ENCODE measurements at places on chromosomes 7 and 10.
A peak's percentile ranks its signal among the peaks of the same experiment; 100 is the strongest.

DNA sequence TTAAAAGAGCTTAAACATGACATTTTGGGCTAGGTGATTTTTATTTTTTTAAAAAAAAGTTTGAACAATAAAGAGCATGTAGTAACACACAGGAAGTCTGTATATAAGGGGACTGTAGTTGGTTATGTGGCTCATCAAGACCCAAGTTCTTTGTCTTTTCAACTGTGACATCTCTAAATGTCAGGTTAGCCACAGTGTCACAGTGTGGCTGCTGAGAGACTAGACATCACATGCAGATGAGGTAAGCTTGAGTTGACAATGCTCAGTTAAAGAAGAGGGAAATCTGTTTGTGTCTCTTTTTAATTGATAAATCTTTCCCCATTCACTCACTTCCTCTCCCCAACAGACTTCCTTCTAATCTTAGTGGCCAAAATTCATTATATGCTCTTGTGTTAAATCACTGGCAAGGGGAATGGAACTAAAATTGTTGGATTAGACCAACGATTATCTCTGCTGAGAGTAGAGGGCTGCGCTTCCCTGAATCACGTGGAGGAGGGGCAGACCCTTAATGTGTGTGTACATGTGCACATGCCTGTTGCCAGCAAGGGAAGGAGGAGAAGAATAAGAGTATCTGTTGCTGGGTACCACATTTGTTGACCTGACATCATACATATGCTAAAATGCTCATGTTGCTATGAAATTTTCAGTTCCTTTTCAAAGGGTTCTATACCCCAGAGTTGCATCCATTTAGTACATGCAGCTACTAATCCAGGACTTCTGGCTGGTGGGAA, 78.3 kb downstream of the MMRN2 start:
- no peak for DNase-seq

- no peak for DNase-seq
Measured at GRCh38 chr10:5360318-5360915, 4.3 kb upstream of the UCN3 start.

DNA sequence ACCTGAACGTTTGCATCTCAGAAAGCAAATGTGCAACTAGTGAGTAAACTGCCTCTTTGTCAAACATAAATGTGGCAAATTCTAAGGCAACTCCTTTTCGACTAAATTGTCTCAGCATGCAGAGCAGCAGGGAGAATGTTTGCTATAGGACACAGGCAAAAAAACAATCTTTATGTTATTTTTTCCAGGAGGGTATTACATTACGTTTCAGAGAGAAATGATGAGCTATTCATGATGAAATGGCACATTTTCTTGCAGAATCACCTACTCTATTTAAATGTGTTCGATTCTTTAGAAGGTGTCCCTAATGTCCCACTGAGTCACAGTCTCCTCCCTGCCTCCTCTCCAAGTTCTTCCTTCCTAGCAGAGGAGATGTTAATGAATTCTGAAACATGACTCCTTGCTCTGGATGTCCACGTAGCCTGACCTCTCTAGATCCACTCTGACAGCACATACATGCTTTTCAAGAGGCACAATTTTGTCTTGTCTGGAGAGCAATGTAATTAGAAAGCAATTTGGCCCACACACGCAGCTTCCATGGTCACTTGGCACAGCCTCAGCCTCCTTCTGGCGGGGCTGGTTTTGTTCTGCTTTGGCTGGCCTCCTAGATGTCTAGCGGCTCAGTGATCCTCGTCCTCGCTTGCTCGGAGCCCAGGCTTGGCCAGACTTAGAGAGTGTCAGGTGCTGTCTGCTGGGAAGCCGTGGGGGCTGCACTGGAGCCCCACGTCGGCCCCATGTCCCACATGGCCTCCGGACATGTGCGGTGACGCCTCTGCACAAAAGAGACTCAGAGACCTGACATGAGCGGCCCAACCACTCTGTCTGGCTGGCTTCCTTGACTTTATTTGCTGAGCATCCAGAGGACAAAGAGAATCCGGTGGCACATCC, 125.7 kb upstream of the ZNF438 start:
- DNase-seq: no peak

- no peak for DNase-seq
Measured at GRCh38 chr10:48324580-48324979, 18.1 kb downstream of the MAPK8 start.

- DNase-seq: no peak
Measured at GRCh38 chr10:77774940-77775391, 137.4 kb upstream of the KCNMA1 start.

DNA sequence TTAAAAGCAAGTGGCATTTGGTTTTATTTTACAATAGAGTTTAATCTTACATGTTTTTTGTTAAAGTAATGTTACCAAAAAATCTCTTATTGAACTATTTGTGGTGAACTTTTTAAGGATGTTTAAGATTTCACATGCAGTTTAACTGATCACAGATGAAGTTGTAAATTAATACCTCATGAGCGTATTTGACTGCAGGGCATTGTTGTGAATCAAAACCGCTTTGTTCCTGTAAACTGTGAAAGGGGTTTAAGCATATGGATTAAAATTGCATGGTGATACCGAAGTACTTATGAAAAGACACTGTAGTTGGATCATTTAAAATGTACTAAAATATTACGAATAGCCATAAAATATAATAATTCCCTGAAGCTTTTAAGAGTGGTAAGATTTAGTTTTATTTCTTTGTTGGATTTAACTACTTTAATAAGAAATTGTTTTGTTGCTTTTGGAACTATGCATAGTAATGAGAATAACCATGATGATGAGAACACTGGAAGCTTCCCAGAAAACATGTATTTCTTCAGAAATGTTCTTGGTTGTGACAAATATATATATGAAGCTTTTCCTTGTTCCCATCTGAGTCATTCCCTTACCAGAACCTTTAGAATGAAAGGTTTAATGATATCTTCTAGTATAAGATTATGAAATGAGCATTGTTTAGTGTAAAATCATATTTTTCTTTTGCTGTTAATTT, 131.3 kb downstream of the ADK start:
- no peak for DNase-seq

DNA sequence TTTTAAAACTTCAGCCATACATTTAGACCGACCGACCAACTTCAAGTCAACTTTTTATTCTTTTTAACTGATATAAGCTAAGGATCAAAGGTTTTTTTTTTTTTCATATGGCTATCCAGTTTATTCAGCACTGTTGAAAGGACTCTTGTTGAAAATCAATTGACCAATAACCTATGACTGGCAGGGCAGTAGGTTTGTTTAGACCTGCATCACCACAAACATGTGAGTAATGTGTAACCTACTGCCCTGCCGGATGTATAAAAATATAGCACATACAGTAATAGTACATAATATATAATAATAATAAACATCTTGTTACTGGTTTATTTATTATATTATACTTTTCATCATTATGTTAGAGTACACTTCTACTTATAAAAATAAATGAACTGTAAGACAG, 434.6 kb upstream of the SEMA3A start:
- no peak for DNase-seq

DNA sequence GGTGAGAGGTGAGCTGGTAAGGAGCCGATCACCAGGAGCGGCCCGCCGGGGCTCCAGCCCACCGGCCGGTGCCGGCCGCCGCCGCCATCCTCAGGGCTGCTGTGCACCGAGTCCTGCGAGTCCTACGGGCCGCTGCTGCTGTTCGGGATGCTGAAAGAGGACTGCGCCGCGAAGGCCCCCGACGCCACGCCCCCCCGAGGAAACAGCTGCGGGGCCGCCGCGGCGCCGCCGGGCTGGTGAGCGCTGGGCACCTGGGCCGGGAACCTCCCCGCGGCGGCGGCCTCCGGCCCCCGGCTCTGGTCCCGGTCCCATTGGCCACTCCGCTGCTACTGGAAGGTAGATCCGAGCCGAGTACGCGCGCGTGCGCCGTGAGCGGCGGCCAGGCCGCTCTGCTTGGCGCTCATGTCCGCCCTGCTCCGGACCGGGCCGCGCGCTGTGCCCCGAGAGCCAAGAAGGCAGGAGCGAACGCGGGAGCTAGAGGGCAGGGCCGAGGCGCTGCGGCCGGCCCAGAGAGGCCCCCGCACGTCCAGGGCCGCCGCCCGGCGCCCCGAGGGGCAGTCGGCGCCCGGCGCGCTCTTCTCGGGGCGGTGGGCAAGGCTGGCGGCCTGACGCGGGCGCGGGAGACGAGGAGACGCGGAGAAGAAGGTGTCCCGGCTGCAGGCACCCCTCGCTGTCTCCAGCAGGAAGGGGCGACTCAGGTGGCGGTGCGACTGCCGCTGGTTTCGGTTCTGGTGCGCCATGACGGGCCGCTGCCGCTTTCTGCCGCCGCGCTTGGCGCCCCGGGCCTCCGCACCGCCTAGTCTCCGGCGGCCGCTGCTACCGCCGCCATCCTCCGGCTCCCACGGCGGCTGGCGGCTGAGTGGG, 121.3 kb upstream of the WIPF3 start:
- DNase-seq: peak; percentile 70

GRCh38 chr10:108523016-108523800, 1358.7 kb upstream of the SORCS1 start:
- no peak for DNase-seq

DNA sequence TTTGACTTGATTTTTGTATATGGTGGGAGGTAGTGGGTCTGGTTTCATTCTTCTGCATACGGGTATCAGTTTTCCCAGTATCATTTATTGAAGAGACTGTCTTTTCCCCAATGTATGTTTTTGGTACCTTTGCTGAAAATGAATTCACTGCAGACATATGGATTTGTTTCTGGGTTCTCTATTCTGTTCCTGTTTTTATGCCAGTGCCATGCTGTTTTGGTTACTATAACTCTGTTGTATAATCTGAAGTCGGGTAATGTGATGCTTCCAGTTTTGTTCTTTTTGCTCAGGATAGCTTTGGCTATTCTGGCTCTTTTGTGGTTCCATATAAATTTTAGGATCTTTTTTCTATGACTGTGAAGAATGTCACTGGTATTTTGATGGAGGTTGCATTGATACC, 836 bp downstream of the ECD start:
- DNase-seq: no peak

- no peak for DNase-seq
Measured at GRCh38 chr10:31942892-31943291, 14.3 kb upstream of the ARHGAP12 start.

- no peak for DNase-seq
Measured at GRCh38 chr7:73719806-73720169, 319 bp upstream of the STX1A start.

DNA sequence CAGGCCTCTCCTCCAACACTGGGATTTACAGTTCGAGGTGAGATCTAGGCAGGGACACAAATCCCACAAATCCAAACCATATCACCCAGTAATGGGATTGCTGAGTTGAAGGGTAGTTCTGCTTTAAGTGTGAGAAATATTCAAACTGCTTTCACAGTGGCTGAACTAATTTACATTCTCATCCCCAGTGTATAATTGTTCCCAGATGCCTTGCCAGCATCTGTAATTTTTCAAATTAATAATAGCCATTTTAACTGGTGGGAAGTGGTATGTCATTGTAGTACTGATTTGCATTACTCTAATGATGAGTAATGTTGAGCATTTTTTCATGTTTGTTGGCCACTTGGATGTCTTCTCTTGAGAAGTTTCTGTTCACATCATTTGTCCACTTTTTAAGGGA, 592.8 kb upstream of the GRM3 start:
- no peak for DNase-seq

DNA sequence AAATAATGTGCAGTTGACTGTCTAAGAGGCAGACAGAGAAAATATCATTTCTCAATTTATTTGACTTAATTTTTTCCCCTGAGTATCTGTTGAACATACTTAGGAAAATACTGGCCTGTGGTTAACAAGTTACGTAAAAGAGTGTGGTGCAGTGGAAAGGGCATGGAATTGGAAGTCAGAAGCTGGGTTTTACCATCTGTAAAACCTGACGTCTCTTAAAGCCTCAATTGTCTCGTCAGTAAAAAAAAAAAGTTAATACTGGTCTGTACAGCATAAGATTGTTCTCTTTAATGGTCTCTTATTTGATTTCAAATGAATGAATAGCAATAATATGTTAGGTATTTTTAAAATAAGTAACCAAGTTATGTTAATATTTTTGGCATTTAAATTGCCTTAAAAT, 67.8 kb downstream of the PHTF2 start:
- DNase-seq: no peak

- DNase-seq: no peak
Measured at GRCh38 chr10:98209441-98209840, 58.6 kb downstream of the LOXL4 start.

DNA sequence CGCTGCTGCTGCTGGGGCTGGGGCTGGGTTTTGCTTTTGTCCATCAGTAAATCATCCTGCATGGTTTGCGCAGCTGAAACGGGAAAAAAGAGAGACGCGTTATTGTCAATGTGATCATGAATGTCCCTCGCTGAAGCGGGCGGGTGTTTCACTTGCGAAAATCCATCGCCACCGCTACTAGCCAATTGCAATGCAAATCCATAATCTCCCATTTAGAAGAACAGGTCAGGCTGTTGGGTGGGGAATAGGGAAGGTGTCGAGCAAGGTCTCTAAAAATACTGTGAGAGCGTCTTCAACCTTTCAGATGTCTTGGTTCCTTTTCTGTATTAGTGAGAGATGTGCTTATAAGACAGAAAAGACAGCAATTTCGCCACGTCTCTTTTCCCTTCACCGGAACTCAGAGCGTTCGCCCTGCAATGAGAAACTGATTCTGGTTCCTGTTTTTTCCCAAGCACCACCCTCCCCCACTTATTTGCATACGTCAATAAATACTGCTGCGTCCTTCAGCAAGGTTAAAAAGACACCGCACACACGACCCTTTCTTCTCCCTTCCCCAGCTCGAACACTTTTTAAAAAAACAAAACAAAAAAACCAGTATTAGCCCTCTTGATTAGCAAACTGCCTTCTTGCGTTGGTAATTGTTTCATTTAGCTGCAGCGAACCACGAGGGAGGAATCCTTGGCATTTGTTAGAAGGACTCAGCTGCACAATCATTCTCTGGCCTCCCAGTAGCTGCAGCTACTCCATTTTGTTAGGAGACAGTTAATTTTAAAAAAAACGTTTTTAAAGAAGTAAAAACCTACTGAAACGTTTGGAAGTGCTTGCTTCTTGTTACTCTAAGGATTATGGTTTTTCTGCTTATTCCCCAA, 50.4 kb downstream of the CPEB3 start:
- peak; percentile 16 for DNase-seq

DNA sequence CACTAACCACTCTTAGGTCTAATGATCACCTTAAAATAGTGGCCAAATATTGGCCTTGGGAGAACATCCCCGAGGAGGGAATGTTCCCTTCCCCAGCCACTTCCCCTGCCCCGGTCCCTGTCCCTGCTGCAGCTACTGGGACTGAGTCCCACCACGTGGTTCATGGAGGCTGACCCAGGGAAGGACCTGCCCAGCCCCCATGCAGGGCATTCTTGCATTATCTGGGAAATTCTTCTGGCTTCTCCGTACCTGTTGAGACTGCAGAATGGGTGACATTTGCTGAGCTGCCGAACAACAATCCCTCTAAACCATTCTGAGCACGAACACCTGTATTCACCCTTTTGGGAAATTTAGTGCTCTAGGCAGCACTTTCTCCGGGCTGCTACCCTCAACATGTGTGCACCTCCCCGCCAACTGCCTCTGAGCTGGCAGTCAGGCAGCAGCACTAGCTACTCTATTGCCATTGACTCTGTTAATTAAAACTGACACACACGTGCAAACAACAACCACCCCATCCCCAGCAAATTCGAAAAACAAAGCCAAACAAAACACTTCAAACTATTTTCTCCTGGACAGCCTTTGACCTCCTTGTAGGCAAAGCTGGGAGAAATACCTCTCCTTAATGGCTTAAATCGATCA, 567.4 kb upstream of the MKI67 start:
- DNase-seq: no peak
